ENCODE measurements at places on chromosomes 4 and X.

DNA sequence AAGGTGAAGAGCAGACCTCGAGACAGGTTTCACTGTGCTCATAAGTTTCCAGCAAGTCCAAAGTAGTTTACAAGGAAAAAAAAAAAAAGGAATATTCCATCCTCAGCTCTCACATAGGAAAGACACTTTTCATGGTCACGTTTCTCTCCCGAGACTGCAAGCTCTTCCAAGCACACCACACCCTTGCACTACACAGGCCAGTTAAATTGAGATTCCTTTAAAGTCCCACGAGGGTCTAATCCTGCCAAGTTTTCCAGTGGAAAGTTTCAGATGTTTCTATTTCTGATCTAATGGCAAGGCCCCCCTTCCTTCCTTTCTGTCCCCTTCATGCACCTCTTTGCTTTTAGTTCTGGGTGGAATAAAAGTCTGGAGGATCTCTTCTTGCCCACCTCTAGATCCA, 67.9 kb upstream of the PCDH19 start:
- DNase-seq = no peak

DNA sequence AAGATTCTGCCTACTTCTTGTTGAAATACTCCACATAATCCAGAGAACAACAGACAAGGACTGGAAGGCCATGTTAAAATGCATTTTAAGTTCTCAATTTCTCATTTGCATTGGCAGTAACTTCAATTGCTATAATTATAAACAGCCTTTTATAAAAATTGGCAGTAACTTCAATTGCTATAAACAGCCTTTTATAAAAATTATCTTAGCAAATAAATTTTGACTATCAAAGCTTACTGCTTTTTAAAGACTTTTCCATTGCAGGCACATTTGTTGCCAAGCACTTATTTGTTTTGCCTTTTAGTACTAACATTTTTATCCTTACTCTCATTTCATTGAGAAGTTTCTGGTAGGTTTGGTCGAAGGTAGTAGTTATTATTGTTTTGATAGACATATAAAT, 17.8 kb downstream of the SCFD2 start:
- DNase-seq = no peak

DNA sequence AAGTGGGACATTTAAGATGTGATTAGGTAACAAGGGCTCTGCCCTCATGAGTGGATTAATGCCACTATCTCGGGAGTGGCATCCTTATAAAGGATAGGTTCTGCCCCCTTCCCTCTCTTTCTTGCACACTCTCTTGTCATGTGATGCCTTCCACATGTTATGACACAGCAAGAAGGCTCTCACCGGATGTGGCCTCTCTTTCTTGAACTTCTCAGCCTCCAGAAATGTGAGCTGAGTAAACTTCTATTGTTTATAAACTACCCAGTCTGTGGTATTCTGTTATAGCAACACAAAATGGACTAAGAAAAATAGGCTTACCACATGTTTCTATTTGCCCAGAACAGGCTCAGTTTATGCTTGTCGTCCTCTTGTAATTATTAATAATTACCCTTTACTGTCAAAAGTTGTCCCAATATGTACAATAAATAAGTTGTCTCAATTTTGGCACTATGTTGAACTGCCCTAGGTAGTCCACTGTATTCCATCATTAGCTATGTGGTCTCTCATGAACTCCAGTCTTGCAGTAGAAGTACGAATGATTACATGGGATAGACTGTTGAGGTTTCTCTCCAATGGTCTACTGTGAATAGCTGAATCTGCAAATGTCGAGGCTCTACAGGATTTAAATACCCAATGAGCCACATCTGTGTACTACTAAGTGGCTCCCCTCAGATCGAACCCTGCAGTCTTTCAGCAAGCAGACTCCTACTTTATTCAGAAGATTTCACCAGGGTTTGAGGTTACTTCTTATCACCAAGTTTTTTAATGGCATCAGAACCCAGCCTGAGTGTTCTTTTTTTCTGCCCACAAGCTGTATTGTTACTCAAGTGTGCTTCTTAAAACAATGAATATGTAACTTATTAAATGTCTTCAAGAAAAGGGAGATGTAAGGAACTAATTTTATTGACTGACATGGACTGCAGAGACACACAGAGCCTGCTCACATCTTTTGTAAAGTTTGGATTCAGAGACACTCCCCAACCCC, 102.0 kb upstream of the LEF1 start:
- DNase-seq = no peak

- no peak for DNase-seq
Observed at GRCh38 chr4:52071791-52072546, 20.9 kb downstream of the SPATA18 start.

DNA sequence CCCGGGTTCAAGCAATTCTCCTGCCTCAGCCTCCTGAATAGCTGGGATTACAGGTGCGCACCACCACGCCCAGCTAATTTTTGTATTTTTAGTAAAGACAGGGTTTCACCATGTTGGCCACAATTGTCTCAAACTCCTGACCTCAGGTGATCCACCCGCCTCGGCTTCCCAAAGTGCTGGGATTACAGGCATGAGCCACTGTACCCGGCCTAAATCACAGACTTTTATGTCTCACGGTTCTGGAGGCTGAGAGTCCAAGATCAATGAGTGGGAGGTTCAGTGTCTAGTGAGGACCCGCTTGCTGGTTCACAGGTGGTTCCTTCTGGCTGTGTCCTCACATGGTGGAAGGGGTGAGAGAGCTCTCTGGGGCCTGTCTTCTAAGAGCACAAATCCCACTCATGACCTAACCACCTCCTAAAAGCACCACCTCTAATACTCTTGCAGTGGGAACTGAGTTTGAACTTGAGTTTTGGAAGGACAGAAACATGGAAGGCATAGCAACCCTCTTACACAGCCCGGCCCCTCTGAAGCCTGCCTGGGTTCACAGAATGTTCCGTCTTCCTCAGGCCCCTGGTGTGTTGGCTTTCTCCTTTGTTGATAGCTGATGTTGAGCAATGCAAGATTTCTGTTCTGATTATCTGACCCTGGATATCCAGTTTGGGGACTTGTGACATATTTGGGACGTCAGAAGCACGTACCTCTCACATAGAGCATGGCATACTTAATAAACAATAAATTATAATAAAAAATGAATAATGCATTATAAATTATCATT, 1.9 kb upstream of the AKAP17A start:
- DNase-seq = no peak

- DNase-seq = no peak
Observed at GRCh38 chr4:3375688-3376087, 66.1 kb upstream of the HGFAC start.

GRCh38 chrX:118352566-118352965, 6.7 kb downstream of the WDR44 start:
- no peak for DNase-seq

GRCh38 chr4:33536898-33537297, 2707.4 kb downstream of the ARAP2 start:
- no peak for DNase-seq

DNA sequence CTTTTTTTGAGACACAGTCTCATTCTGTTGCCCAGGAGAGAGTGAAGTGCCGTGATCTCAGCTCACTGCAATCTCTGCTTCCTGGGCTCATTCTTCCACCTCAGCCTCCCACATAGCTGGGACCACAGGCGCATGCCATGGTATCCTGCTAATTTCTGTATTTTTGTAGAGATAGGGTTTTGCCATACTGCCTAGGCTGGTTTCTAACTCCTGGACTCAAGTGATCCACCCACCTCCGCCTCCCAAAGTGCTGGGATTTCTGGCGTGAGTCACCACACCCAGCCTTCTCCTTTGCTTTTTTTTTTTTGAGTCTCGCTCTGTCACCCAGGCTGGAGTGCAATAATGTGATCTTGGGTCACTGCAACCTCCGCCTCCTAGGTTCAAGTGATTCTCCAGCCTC, 94.1 kb downstream of the PDS5A start:
- DNase-seq = no peak

DNA sequence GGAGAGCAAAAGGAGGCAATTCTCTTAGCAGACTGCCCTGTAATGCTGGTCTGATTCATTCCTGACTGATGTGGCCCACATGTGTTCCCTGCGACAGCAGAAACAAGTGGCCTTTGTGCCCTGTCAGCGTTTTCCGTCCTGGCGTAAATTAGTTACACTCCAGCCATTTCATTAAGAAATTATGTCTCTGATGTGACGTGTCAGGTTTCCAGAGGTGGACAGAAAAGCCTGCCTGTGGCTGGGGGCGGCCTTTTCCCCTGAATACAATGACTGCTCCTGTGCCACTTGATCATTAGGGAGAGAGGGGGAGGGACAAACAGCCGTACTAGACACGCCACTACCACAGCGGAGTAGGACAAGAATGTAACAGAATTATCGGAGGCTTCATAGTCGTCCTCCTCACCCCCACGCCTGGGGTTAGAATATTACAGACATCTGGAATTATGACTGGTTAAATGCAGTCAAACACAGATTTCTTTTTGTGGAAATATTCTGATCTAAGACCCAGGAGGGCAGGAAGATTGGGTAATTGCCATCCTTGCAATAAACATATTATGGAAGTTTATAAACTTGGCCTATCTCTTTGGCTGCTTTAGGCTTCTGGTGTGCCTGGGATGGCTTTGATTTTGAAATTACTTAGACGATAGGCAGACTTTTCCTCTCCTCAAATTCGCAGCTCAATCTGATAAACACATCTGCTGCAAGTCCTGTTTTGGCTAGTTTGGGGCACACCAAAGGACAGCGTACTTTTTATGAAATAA, 146.2 kb upstream of the BCOR start:
- DNase-seq = no peak

GRCh38 chr4:143700046-143700415, 444 bp downstream of the FREM3 start:
- no peak for DNase-seq

DNA sequence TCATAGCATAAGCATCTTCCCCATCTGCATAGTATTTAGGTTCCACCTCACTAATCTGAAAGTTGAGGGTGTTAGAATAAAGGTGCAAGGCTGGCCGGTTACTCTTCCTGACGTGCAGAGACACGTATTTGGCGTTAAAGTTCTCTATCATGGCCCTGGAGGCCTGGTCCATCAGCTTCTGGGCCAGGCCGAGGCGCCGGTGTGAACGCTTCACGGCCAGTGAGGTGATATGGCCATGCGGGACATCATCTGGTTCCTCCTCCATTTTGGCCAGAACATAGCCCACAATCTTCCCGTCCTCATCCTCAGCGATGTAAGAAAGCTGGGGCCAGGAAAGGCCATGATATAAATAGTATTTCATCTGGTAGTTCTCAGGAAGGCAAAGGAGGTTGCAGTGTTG, 425 bp downstream of the NAA11 start:
- DNase-seq = no peak

All from SW 1271 (cell line).